Lower leg skin (tissue), 4 donors: ENCODE measurements at places on chromosomes 5 and 9. TPM values are rescaled to one million over a fixed set of nuclear protein-coding genes. Genes with fewer than 3 reads are reported as not detected.

Gene BOD1
- total RNA-seq = 32.2 TPM

Gene GRPEL2
- total RNA-seq = 10.5 TPM

- DNase-seq = peak; percentile 38
Observed at GRCh38 chr5:59069438-59070079, 486.7 kb downstream of the RAB3C start.

DNA sequence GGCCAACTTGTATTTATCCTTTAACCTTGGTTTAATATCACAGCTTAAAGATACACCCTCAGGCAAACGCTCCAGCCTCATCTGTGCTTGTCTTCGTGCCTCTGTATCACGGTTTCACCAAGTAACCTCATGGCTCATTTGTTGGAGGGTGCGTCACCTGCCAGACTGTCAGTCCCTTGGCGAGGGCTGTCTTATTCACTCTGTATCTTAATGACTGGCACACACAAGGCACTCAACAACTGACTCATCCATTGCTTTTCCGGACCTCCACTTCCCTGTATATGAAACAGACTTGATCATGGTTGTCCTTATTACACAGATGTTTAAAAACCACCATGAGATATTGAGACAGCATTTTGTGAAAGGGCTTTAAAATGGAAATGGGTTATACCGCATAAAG lies 28.0 kb downstream of the LCP2 start:
- DNase-seq = no peak

GRCh38 chr9:131702911-131703310 lies 37.0 kb downstream of the RAPGEF1 start:
- DNase-seq = peak; percentile 37
